Activated gamma-delta T cell treated with anti-CD3 and anti-CD28 coated beads, Interleukin-2, amount 50 U/mL, for 16 hours (primary cell): ENCODE measurements at places on chromosomes 12 and 14.

DNA sequence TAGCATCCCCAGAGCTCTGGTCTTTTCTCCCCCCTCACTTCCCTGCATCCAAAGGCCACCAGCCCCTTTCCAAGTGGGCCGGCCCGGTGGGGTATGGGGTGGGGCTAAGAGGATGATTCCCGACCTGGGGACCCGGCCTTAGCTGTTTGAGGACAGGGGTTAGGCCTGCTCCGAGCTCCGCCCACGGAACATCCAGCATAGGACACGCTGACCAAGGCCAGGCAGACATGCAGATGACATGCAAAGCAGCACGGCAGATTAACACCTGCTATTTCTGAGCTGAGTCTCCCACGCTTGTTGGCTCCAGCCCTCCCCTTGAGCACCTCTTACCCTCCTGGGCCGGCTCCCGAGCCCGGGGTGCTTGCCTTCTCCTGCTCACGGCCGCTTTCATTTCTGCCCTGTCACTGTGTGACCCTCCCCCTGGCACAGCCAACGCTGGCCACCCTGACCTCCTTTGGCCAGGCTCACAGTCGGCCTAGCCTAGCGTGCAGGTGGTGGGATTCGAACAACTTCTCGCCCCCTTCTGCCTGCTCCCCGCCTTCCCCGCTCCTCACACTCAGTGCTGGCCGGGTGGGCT, 40.2 kb downstream of the TEAD4 start:
- DNase-seq, result no peak

- DNase-seq, result no peak
Measured at GRCh38 chr14:94823556-94824341, 53.8 kb upstream of the GSC start.

DNA sequence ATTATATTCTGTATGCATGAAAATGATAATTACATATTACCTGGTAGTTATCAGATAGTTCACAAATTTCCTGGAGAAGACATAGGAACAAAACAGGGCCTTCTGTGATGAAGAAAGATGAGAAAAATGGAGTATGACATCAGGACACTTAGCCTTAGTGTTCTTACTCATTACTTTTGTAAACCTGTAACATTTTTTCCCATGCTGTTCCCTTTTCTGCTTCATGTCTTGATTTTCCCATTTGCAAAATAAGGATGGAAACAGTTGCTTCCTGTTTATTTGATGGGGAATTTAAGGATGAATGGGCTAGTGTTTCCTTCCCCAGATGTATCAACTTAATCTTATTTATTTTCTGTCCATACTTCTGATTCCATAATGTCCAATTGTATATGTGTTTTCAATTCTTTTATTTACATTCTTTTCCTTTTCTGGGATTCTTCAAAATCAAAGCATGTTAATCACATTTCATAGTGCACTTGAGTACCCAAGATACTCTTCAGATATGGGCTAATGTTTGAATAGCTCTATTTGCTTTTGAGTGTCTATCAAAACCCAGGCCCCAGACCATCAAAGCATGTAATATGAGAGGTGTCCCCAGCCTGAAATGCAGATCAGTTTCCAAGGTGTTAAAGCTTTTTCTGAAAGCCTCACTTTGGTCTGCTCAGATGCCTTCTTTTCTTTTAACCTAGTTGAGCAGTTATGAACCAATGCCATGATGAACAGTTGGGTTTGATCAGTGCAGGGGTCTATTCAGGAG, 260.5 kb downstream of the RAD51B start:
- no peak for DNase-seq

- no peak for DNase-seq
Measured at GRCh38 chr12:7068994-7069346, 8.5 kb downstream of the C1S start.

GRCh38 chr14:28629328-28630004, 137.1 kb upstream of the FOXG1 start:
- no peak for DNase-seq

DNA sequence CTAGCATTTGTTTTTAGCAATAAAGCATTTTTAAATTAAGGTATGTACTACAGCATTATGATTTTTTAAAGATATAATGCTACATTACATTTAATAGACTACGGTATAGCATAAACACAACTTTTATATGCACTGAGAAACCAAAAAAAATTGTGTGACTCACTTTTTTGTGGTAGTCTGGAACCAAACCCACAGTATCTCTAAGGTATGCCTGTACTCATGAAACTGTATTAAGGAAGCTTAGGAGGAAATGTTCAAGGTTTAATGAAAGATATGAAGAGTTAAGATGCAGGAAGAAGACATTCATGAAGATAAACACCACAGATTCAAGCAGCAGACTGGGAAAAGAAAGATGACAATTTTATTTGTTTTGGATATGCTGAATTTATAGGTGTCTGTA, 51.7 kb downstream of the PPP1R12A start:
- DNase-seq, result no peak
